Kasumi-1 (cell line): ENCODE measurements at places on chromosomes 7 and 10.

- DNase-seq = no peak
Measured at GRCh38 chr10:124325633-124325914, 93.1 kb downstream of the OAT start.

- DNase-seq = no peak
Measured at GRCh38 chr10:118062798-118063238, 16.1 kb upstream of the RAB11FIP2 start.

DNA sequence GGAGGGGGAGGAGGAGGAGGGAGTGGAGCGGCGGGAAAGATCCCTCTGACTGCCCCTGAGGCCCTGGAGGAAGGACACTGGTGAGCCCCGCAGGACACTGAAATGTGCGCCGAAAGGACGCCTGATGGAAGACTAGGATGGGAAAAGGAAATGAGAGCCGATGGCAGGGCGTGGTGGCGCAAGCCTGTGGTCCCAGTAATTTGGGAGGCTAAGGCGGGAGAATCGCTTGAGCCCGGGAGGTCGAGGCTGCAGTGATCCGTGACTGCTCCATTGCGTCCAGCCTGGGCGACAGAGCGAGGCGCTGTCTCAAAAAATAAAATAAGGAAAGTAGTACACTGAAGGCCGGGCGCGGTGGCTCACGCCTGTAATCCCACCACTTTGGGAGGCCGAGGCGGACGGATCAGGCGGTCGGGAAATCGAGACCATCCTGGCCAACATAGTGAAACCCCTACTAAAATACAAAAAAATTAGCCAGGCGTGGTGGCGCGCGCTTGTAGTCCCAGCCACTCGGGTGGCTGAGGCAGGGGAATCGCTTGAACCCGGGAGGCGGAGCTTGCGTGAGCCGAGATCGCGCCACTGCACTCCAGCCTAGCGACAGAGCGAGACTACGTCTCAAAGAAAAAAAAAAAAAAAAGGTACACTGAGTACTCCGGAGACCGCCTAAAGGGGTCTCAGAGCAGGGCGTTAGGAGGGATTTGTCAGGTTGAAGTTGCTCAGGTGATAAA, 561 bp upstream of the HNRNPF start:
- no peak for DNase-seq

GRCh38 chr7:117493460-117493859, 13.6 kb downstream of the CFTR start:
- no peak for DNase-seq

DNA sequence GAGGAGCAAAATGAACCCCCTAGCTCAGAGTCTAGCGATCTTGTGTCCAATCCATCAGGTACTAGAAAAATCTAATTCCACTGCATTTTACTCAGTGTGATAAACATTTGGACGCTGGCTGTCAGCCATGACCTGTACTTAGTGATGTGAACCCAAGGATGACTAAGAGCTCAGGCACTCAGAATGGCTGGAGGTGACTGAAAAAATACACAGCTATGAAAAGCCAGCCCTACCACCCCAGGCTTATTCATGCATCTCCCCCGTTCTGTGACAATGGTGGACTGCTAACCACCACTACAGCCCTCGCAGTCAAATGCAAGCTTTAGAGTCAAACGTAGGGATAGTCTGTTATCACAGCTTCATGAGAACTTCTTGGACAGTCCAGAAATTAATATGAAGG, 14.9 kb downstream of the AFAP1L2 start:
- DNase-seq = no peak

GRCh38 chr7:105985672-105986215, 22.7 kb downstream of the CDHR3 start:
- no peak for DNase-seq
